A549 treated with DMSO at 1 μM for 4 hours (cell line): ENCODE measurements at places on chromosomes 12 and 14. TPM values are rescaled to one million over a fixed set of nuclear protein-coding genes. Genes with fewer than 3 reads are reported as not detected.

Gene TOGARAM1
- total RNA-seq, result 7.1 to 10.8 TPM (median 8.2 TPM) in 5 replicates

Gene FOXM1
- total RNA-seq, result 87.0 to 106 TPM (median 99.3 TPM) in 5 replicates

Gene RNASE7
- not detected in 5 replicates for total RNA-seq

Gene SLC38A4
- not detected in 5 replicates for total RNA-seq

Gene IL26
- not detected in 5 replicates for total RNA-seq

Gene DCN
- total RNA-seq, result not detected in 5 replicates

Gene IFNG-AS1
- not detected in 5 replicates for total RNA-seq

Gene LRRK2
- 1.6 to 2.6 TPM (median 2.3 TPM) in 5 replicates for total RNA-seq

Gene FGD4
- 1.5 to 2.8 TPM (median 2.1 TPM) in 5 replicates for total RNA-seq

Gene PLEKHG7
- 0.02 to 0.16 TPM in 2 of 5 replicates, not detected in the others for total RNA-seq

Gene AVPR1A
- 0.02 to 0.05 TPM (median 0.02 TPM) in 3 of 5 replicates, not detected in the others for total RNA-seq

Gene RDH5
- 2.3 to 3.2 TPM (median 2.5 TPM) in 5 replicates for total RNA-seq

Gene DGKA
- total RNA-seq, result 13.7 to 22.6 TPM (median 17.9 TPM) in 5 replicates

Gene TAS2R20
- total RNA-seq, result 0.10 to 0.12 TPM (median 0.11 TPM) in 3 of 5 replicates, not detected in the others

Gene TEX52
- not detected in 5 replicates for total RNA-seq

Gene SERPINA6
- 0.64 to 1.1 TPM (median 0.94 TPM) in 5 replicates for total RNA-seq

Gene NKX2-8
- 1.0 to 3.1 TPM (median 2.8 TPM) in 5 replicates for total RNA-seq

Gene TIMM9
- total RNA-seq, result 68.8 to 87.3 TPM (median 72.1 TPM) in 5 replicates

Gene ETFBKMT
- 0.61 to 1.2 TPM (median 0.88 TPM) in 5 replicates for total RNA-seq
